ENCODE measurements at places on chromosomes 16 and 17.

GRCh38 chr16:25796239-25796638, 104.5 kb downstream of the HS3ST4 start:
- no peak overlapping the region for H3K27ac ChIP-seq
- H3K4me3 ChIP-seq: no peak overlapping the region
- no peaks in the 10 kb centered on the region for H3K4me1 ChIP-seq
- H3K36me3 ChIP-seq: no peaks in the 10 kb centered on the region
- H3K27me3 ChIP-seq: peaks cover 2% of the 10 kb centered on the region

DNA sequence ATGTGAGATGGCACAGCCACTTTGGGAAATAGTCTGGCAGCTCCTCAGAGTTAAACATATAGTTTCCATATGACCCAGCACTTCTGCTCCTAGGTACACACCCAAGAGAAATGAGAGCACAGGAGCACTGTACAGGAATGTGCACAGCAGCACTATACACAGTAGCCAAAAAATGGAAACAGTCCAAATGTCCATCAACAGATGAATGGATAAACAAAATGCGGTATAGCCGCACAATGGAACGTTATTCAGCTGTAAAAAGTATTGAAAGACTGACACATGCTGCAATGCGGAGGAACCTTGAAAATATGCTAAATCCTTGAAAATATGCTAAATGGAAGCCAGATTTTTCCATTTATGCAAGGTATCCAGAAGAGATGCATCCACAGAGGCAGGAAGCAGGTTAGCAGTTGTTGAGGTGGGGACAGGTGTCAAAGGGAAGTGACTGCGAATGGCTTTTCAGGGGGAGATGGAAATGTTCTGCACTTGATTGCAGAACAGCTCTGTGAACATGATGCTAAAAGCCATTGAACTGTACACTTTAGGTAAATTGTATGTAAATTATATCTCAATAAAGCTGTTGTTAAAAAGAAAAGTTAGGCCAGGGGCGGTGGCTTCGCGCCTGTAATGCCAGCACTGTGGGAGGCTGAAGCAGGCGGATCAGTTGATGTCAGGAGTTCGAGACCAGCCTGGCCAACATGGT, 80.7 kb downstream of the MPRIP start:
- no peaks in the 10 kb centered on the region for H3K27me3 ChIP-seq
- H3K4me3 ChIP-seq: no peak overlapping the region
- H3K36me3 ChIP-seq: peaks cover 14% of the 10 kb centered on the region
- peaks cover 80% of the 10 kb centered on the region for H3K4me1 ChIP-seq

DNA sequence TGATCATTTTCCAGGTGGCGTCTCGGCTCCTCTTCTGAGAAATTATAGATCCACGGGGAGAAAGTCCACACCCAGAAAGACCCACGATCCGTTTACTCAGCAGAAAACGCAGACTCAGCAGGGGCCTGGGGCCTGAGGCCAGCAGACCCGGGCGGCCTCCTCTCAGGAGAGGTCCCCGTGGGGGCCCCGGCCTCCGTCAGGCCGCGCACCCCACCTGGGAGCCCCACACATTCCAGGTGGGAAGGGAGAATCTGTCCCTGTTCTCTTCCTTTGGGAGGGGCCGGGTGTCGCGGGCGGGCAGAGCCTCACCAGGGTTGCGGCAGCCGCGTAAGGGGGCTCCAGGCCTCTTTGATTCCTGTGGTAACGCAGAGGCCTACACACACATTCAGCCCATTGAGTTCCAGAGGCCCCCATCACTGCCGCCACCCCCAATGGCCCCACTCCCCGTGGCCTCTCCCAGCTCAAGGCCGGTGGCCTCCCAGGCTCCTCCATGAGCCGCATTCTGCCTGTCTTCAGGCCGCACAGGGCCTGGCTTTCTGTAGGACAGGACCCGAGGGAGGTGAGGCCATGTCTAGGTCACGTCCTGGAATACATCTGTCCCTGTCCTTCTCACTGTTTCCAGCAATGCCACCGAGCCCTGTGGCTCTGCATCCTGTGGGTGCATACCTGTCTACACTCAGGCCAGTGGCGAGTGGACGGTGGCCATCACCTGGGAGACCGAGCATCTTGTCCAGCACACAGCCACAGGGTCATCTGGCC, 1.6 kb upstream of the IGFALS start:
- H3K36me3 ChIP-seq: peaks cover 2% of the 10 kb centered on the region
- no peak overlapping the region for H3K27ac ChIP-seq

DNA sequence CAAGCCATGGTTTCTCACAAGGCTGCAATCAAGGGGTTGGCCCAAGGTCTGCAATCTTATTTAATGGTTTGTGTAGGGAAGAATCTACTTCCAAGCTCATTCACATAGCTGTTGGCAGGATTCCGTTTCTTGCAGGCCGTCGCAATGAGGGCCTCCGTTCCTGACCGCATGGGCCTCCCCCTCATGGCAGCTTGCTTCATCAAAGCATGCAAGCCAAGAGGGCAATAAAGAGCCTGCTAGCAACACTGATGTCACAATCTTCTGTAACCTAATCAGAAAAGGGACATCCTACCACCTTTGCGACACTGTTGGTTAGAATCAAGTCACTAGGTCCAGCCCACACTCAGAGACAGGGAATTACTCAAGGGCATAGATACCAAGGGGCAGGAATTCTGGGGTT, 95.5 kb downstream of the CCT6B start:
- no peak for DNase-seq
- no peaks in the 10 kb centered on the region for H3K36me3 ChIP-seq
- no peak overlapping the region for H3K27ac ChIP-seq
- no peak overlapping the region for H3K4me3 ChIP-seq
- H3K27me3 ChIP-seq: peaks cover 3% of the 10 kb centered on the region
- H3K4me1 ChIP-seq: no peaks in the 10 kb centered on the region

DNA sequence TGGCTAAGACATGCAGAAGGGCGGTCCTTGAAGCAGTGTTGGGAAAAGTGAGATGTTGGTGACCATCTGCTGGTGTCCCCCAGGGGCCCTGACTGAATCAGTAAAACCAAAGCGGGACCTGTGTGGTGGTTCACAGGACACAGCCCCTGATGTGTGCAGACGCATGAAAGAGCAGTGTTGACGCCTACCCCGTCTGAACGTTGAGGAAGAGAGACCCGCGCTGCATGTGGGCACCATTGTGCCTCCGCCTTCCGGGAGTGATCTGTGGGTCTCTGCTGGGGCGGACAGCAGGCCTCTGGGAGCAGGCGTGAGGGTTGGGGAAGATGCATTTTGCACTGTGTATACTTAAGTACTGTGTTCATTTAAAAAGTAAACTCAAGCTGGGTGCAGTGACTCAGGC, 31.6 kb downstream of the MGRN1 start:
- H3K4me3 ChIP-seq: no peak overlapping the region
- H3K36me3 ChIP-seq: peaks cover 72% of the 10 kb centered on the region
- no peak for DNase-seq
- no peak overlapping the region for H3K27ac ChIP-seq
- no peaks in the 10 kb centered on the region for H3K27me3 ChIP-seq
- peaks cover 10% of the 10 kb centered on the region for H3K4me1 ChIP-seq
